ENCODE measurements at places on chromosomes 2 and 18.

DNA sequence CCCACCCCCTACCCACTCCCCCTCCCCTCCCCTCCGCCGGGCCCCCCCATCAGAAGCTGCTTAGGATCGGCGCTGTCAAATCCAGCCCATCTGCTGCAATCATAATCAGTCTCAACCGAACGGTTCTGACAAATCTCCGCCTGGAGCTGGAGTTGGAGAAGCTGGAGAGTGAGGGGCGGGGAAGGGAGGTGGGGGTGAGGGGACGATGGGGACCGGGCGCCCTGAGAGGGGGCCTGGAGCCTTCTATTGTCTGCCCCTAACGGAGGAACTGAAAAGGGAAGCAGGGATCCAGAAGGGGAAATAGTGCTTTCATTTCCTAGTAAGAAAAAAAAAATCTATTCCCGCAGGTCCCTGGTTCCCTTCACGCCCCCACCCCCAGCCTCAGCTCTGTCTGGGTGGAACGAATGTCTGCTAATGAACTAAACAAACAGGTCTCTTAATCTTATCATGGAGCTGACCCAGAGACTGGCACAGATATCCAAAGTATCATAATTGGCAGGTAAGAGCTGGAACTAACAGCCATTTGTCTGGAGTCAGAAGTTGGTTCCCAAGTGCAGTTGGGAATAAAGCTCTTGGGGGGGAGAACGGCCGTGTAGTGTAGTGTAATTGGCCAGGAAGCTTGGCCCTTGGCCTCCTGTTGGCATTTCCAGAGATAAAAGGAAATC is 301.2 kb downstream of the NCKAP5 start:
- DNase-seq, result no peak

GRCh38 chr2:228688007-228688645 is 506.6 kb upstream of the SPHKAP start:
- DNase-seq, result no peak

GRCh38 chr18:4987452-4988405 is 209.3 kb downstream of the AKAIN1 start:
- no peak for DNase-seq

GRCh38 chr2:88032070-88032702 is 15.8 kb upstream of the RNU2-63P start:
- no peak for DNase-seq

GRCh38 chr2:2184549-2185249 is 146.4 kb downstream of the MYT1L start:
- no peak for DNase-seq

DNA sequence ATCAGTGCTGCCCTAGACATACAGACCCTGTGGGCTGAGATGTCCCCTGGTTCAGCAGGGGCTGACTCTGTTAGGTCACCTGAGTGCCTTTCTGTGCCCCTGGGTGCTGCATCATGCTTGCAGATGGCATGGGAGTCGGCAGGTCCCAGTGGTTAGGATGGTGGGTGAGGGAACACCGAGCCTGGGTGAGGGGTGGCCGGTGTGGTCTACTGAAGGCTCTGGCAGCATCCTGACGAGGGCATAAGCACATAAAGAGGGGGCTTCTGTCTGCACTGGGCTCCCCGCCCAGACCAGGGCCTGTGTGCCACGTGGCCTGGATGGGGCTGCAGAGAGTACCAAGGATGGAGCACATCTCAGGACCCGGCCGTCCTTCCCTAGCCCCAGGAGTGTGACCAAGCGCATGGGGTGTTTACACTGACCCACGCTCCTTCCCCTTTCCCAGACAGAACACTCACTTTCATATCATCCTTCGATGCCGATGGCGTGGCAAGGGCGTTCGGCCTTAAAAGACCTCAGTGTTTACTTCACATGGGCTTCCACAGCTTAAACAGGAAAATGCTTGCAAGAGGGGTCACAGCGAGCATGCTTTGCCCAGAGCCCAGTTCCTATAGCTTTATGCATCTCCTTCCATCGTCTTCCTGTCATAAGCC is 115.1 kb downstream of the STPG4 start:
- no peak for DNase-seq

GRCh38 chr2:127012868-127013267 is 94.1 kb downstream of the BIN1 start:
- no peak for DNase-seq

DNA sequence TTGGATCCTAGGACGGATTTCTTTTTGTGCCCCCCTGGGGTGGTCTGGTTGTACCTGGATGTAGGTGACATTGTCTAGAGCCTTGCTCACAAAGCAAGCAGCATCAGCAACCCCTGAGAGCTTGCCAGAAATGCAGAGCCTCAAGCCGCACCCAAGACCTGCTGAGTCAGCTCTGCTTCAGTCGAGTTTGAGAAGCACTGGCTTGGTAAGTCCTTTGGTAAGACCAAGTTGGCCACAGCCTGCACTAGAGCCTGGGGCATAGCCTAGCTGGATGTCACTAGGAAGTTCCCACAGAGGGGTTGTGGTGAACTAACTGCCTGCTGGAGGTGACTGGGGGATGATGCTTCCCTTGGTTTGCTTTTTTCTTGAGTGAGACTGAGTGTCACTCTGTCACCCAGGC is 6.2 kb downstream of the ABCG5 start:
- DNase-seq, result no peak

DNA sequence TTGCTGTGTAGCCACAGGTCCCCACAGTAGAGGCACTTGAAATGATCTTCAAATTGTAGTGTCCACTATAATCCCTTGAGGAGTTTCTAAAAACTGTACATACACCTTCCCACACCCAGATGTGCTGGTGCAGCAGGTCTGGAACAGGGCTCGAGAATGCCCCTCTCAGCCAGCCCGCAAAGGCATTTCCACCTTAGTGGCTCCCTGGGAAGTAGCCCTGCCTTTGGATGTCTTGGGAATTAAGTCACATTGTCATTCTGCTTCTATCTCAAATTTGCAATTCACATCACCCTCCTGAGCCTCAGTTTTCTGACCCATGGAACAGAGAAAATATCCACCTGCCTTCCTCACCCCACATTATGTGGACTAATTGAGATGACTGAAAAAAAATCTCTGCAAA is 44.3 kb upstream of the TCF7L1 start:
- DNase-seq, result no peak

- DNase-seq, result no peak
These were observed 232.3 kb downstream of the KLHL29 start for GRCh38 chr2:23617167-23617810.

GRCh38 chr2:88239781-88240180 is 69.6 kb downstream of the THNSL2 start:
- no peak for DNase-seq

GRCh38 chr2:42321452-42322064 is 39.5 kb downstream of the COX7A2L start:
- no peak for DNase-seq

- no peak for DNase-seq
These were observed 200.0 kb upstream of the SIX3 start for GRCh38 chr2:44741507-44741906.

GRCh38 chr18:9737006-9737405 is 28.9 kb downstream of the RAB31 start:
- DNase-seq, result no peak

DNA sequence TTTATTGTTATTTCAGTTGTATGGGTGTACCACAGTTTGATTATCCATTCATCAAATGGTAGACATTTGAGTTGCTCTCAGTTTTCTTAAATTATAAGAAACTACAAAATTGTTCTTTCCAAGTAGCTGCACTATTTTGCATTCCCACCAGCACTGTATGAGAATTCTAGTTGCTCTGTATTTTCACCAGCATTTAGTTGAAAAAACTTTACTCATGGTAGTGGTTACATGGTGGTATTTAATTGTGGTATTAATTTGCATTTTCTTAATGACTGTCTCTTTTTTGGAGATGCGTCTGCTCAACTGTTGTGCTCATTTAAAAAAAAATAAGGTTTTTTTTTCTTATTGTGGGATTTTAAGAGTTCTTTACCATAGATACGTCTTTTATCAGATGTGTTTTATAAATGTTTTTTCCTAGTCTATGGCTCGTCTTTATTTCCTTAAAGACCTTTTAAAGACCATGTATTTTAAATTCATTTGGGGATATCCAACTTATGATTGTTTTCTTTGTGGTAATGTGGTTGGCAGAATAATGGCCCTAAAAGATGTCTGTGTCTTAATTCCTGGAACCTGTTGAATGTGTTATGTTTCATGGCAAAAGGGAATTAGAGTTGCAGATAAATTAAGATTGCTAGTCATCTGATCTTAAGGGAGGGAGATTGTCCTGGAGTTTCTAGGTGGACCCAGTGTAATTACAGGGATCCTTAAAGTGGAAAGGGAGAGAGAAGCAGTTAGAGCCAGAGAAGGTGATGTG is 37.4 kb downstream of the UBE2F start:
- DNase-seq, result no peak

- no peak for DNase-seq
These were observed 764.6 kb upstream of the ZEB2 start for GRCh38 chr2:145284551-145284950.

DNA sequence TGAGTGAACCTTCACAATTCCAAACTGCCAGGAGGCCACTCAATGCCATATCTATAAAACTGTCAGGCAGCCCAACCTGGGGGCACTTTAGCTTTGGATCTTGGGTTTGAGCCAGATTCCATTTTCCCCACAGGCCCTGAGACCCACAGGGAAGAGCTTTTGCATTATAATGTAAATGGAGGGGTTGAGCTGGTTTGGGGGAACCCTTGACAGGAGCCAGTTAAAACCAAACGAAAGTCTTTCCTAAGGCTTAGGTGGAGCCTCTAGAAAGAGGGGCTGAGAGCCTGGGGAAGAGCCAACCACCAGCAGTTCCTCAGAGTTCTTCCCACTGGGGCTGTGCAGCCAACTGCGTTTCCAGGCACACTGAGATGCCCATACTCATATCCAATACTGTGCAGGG is 42.7 kb downstream of the BCL11A start:
- no peak for DNase-seq
